ENCODE measurements at places on chromosomes 11 and 22.

- DNase-seq = no peak
These were observed 573.6 kb downstream of the INSC start for GRCh38 chr11:15688351-15688792.

DNA sequence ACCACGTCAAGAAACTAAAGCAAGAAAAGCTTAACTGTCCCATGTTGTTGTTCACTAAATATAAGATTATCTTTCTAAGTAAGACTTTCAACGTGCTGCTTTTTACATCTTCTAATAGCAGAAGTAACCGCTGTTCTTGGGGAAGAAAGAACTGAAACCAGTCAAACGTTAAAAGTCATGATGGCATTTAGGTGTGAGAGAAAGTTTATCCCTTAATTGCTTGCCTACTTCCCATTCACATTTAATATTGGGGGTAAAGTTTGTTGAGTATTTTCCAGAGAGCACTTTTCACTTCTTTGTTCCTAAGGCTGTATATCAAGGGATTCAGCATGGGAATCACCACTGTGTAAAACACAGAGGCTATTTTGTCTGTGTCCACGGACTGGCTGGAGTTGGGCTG lies 970 bp downstream of the OR5B21 start:
- no peak for DNase-seq

GRCh38 chr11:38594895-38595294 lies 1996.9 kb upstream of the RAG2 start:
- DNase-seq = no peak

- no peak for DNase-seq
These were observed 11.3 kb upstream of the ETS1 start for GRCh38 chr11:128598506-128599150.

DNA sequence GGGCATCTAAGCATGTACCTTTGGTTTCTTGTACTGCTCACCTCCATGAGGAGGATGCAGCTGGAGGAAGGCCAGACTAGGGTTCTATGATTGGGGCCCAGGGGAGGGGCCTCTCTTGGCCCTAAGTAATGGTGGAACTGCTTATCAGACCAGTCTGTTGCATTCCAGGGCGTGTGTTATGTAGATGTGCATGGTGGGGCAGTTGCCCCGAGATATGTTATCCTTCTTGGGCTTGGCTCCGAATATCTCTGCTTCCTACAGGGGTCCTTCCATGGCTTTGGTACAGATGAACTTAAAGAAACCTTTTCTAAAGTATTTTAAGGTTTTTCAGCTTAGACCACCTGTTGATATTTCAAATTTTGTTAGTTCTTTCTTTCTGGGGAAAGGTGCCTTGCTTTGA lies 126.0 kb downstream of the SWAP70 start:
- no peak for DNase-seq

DNA sequence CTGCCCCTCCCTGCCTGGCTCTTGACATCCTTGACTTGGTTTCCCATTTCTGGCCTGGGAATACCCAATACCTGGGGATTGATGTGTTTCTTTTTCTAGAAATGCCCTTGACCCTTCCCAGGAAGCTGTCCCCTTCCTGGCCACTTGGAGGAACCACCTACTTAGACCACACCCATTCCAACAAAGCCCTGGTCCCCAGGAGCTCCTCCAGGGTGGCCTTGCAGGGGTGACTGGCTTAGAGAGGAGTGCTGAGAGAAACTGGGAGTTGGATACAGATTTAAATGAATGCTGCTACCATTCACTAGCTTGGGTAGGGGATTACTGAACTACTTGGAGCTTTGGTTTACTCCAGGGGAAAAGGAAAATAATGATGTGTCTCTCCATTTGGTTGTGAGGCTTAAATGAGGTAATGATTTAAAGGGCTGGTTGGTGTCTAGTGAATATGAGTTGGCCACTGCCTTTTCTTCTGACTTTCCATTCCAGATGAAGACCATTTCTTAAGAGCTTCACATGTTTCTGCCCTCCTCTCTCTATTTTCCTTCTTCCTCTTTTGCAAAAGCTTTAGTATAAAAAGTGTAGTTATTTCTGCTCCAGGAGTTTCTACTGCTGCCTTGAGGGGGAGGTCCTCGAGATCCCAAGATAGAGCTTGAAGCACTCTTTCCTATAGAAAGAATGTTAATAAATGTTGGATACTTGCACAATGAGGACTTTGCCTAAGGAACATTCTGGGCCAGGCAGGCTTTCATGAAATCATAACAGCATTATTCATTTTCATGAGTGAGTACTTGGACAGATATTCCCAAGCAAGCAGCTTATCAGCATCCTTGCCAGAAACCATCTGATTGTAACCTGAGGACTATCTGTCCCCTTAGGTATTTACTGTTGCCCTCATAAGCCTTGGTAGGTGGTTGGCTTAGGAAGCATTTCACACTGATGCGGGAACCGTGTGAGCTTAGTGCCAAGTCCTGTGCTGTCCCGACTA lies 22.4 kb downstream of the PANX1 start:
- no peak for DNase-seq

GRCh38 chr11:63869171-63869591 lies 30.3 kb downstream of the MARK2 start:
- no peak for DNase-seq

DNA sequence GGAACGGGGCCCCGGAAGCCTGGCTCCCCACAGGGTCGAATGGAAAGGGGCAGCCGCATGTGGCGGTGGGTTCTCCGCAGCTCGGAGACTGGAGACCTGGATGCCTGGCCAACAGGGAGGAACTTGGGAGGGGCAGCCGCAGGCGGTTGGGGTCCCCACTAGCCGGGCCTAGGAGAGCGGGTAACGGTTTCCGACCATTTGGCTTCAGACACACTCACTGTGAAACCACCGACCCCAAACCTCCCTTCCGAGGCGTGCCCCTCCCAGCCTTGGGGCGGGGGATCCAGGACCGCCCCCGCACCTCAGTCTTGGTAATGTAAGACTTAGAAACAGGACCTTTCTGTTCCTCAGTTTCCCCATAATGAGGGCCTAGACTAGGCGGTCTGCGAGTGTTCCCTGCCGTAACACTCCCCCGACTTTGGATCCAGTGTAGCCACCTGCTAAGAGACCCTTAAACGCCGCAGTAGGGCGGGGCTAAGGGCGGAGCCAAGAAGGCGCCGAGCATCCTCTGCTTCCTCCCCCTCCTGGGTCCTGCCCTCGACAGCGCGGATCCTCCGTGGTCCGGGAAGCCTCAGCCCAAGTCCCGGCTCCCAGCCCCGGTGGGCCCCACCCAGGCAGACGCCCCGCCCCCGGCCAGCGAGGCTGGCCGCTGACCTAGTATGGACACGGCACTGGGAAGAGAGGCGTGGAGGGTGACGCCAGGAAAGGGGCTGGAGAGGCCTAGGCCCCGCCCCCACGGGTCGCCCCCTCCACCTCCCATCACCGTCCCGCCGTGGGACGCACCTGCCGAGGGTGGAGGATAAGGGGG lies 1.8 kb upstream of the RASGRP2 start:
- peak; percentile 80 for DNase-seq

- no peak for DNase-seq
These were observed 30.7 kb downstream of the KRTAP5-5 start for GRCh38 chr11:1660111-1660867.
